G401 (cell line): ENCODE measurements at places on chromosomes 3 and 15.

GRCh38 chr3:151407928-151408327 is 23.4 kb upstream of the P2RY12 start:
- DNase-seq, result no peak

GRCh38 chr3:111872979-111873378 is 13.9 kb downstream of the PHLDB2 start:
- no peak for DNase-seq

- DNase-seq, result no peak
Measured at GRCh38 chr15:70708839-70709238, 54.5 kb downstream of the UACA start.

DNA sequence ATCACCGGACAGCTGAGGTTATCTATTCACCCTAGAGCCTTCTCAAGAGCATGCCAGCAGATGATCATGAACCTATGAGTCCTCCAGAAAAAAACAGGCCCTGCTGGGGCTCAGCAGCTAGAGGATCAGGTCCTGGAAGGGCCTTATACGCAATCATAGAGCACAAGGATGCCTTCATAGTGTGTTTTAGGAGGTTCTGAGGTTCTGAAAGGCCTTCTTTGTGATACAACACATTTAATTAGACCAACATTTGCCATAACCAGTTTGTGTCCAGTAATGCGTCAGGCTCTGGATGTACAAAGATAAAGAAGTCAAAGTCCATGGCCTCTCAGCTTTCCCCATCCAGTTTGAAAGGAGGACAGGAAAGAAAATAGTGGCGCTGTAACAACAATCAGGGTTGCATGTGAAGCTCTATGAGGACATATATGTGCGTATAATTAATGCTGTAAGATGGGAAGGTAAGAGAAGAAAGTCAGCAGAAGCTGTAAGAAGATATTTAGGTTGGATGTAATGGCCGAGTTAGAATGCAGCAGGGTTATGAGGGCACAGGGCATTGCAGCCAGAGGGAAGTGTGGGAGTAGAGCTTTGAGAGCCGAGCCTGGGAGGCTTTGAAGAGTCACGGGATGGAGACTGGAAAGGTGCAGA is 302.6 kb upstream of the TBL1XR1 start:
- no peak for DNase-seq

DNA sequence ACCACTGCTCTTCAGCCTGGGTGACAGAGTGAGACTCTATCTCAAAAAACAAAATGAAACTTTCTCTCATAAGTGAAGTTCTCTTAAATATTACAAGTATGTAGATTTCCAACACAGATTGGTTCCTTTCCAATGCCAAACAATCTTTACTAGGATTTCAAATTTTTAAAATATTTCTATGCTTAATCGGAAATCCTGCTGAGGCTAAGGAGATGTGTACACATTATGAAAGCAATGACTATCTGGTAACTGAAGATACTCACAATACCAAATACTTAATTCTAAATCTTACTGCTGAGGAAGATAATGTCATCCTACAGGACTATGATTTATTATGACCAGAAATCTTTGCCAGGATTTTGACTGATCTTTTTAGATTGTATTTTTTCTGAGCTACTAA is 255.6 kb upstream of the ZNF717 start:
- no peak for DNase-seq

GRCh38 chr3:158788446-158788845 is 13.4 kb upstream of the MFSD1 start:
- no peak for DNase-seq

DNA sequence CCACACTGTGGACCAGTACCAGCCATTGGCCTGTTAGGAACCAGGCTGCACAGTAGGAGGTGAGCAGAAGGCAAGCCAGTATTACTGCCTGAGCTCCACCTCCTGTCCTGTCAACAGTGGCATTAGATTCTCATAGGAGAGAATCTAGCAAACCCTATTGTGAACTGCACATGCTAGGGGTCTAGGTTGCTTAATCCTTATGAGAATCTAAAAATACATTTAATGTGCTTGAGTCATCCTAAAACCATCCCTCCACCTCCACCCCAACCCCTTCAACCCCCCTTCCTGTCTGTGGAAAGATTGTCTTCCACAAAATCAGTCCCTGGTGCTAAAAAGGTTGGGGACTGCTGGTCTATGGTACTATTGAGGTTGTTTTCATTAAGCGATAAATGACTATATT is 49.3 kb upstream of the KCNAB1 start:
- no peak for DNase-seq

GRCh38 chr15:44798826-44799225 is 62.5 kb downstream of the TRIM69 start:
- no peak for DNase-seq

GRCh38 chr3:13064964-13065363 is 8.3 kb downstream of the IQSEC1 start:
- no peak for DNase-seq

DNA sequence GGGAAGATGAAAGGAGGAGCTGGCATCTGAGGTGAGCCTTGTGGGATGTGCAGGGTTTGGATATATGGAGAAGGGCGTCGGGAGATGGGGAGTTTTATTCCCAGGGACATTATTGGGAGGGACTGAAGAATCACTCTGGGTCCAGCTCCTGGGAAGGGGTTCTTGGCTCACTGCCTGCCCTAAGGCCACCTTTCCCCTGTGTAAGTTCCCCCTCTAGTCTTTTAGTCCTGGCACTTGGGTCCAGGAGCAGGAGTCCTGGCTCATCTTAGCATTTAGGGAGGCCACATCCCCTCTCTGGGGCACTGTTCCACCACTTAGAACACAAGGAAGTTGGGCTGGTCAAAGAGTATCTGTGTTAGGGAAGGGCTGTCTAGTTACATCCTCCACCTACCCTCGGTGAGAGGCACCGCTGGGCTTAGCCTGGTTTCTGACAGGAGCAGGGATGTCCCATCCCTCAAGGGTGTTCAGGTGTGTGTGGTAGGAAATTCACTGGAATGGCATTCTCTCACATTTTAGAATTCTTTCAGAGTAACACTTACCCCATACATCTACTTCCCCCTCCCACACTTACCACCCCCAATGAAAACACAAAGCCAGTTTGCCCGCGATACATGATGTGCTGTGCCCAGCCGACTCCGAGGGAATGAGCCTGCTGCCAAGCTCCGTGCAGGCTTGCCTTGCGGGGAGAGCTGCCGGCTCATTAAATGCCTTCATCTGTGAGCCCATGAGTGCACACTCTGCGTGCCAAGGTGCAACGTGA is 86.7 kb downstream of the FAM43A start:
- no peak for DNase-seq

DNA sequence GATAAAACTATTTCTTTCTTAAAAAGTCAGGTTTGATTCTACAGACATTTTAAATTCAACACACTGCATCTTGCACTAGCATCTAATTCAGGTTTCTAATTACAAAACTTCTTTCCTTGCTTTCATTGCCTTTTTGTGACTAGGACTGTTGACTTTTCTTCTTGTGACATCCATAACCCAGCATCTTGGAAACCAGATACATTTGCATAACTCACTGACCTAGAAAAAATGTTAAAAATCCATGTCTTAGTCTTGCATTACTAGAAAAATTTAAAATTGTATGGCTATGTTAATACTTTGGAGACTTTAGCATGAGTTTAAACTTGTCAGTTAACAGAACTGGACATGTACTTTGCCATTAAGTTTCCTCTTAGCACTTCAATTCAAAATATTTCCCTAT is 72.7 kb downstream of the DTWD1 start:
- no peak for DNase-seq
